Upper lobe of right lung (tissue), 1 donor: ENCODE measurements at places on chromosomes 6 and 20. TPM values are rescaled to one million over a fixed set of nuclear protein-coding genes. Genes with fewer than 3 reads are reported as not detected.

TP53RK gene
- 13.3 TPM for total RNA-seq

RALY gene
- total RNA-seq, result 130 TPM

ADIG gene
- not detected for total RNA-seq

DNA sequence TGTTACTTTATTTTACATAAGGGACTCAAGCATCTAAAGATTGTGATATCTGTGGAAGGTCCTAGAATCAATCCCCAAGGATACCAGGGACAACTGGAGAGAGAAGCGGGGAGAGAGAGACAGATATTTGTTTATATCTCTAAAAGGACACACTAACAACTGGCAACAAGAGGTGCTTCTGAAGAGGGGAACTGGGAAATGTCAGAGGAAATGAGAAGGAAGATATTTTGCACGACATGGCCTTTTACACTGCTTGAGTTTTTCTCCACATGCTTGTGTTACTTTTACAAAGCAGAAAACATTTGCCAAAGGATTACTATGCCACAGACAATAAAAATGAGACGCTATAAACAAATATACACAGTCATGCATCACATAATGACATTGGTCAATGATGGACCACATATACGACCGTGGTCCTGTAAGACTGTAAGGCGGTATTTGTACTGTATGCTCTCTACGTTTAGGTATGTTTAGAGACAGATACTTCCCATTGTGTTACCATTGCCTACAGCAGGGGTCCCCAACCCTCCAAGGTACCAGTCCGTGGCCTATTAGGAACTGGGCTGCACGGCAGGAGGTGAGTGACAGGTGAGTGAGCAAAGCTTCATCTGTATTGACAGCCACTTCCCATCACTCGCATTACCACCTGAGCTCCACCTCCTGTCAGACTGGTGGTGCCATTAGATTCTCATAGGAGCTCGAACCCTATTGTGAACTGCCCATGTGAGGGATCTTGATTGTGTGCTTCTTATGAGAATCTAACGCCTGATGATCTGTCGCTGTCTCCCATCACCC lies 64.6 kb upstream of the PTPN1 start:
- H3K4me1 ChIP-seq, result peaks cover 39% of the 10 kb centered on the region
- no peaks in the 10 kb centered on the region for H3K36me3 ChIP-seq
- no peaks in the 10 kb centered on the region for H3K27me3 ChIP-seq

- H3K27ac ChIP-seq, result no peak overlapping the region
- no peak for DNase-seq
- no peak overlapping the region for H3K4me3 ChIP-seq
- peaks cover 36% of the 10 kb centered on the region for H3K36me3 ChIP-seq
- no peaks in the 10 kb centered on the region for H3K4me1 ChIP-seq
Observed at GRCh38 chr6:111338843-111339242, 144.2 kb downstream of the REV3L start.
